ENCODE measurements at places on chromosomes 6 and 20. TPM values are rescaled to one million over a fixed set of nuclear protein-coding genes. Genes with fewer than 3 reads are reported as not detected.

DNA sequence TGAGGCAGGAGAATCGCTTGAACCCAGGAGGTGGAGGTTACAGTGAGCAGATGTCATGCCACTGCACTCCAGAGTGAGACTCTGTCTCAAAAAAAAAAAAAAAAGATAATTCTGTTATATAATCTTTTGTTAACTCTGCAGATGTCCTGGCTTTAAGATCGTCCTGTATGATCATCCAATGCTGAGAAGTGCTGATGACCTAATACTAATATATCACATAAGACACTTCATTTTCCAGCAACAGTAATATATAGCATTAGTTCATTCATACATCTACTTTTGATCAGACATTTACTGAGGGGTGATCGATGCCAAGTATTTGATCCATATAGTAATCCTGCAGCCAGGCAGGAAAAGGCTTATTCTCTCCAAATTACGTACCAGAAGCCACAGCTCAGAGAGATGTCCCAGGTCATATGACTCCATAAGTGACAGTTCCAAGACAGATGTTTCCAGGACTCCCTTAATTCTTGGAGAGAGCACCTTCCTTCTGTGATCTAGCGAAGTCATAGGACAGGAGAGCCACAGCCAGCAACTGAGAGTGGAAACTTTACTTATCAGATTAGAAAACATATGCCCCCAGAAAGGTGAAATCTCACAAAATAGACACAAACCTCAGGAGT is 60.7 kb downstream of the SHLD1 start:
- DNase-seq: no peak

Gene TSPYL1
- 80.1 TPM for total RNA-seq

DNA sequence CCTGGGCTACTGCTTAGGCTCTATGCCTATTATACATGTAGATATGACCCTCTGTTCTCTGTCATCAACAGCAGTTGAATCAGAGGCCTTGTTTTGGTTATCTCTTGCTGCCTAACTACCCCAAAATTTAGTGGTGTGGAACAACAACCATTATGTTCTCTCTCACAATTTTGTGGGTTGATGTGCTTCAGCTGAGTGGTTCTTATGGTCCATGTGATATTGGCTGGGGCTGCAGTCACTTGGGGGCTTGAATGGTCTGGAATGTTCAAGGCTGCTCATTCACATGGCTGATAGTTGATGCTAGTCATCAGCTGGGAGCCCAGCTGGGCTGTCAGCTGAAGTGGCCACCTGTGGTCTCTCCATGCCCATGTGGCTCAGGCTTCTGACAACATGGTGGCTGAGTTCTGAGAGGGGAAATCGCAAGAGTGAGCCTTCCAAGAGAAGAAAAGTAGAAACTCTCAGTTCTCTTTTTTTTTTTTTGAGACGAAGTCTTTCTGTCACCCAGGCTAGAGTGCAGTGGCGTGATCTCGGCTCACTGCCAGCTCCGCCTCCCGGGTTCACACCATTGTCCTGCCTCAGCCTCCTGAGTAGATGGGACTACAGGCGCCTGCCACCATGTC is 47.8 kb downstream of the SHLD1 start:
- no peak for DNase-seq

Gene GGT7
- total RNA-seq: 20.5 TPM

Gene HLA-DOB
- 0.64 TPM for total RNA-seq

- DNase-seq: no peak
Measured at GRCh38 chr6:37983720-37984501, 164.4 kb downstream of the ZFAND3 start.

Gene C6orf52
- total RNA-seq: not detected

DNA sequence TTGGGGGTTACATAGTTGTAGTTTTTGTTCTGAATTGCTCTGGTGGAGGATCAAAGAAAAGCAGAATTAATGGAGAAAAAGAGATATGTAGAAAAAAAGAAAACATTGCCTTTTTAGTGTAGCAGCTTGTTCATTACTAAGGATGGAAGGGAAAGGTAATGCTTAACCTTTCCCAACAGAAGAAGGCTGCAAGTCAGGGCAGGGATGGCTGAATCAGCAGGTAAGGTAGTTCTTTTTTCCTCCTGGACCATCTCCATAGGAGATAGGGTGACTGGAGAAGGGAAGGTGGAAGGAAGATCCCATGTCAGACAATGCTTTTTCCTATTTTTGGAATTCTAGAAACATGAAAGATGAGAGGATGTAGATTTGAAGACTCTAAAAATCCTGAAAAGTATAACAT is 79.4 kb upstream of the SUPT3H start:
- no peak for DNase-seq

Gene SALL4
- 0.09 TPM for total RNA-seq

DNA sequence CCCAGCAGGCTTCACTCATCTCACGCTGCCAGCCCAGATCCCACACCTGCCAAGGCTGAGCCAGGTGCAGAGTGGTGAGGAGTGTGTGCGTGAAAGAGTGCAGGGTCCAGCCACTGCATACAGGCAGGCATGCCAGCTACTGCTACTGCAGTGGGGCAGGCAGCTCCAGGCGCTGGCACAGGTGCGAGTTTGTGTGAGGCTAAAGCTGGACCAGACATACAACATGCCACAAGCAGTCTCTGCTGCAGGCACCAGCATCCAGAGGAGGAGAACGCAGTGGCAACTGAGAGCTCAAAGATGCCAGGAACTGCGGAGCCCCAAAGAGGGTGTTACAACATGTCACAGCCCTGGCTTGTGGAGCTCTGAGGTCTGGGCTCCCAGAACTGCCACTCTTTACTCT is 149.8 kb downstream of the EYS start:
- DNase-seq: no peak

- DNase-seq: no peak
Measured at GRCh38 chr20:57426271-57426689, 35.1 kb downstream of the RBM38 start.

Gene ATAT1
- 13.1 TPM for total RNA-seq

Gene CHRNA4
- not detected for total RNA-seq

DNA sequence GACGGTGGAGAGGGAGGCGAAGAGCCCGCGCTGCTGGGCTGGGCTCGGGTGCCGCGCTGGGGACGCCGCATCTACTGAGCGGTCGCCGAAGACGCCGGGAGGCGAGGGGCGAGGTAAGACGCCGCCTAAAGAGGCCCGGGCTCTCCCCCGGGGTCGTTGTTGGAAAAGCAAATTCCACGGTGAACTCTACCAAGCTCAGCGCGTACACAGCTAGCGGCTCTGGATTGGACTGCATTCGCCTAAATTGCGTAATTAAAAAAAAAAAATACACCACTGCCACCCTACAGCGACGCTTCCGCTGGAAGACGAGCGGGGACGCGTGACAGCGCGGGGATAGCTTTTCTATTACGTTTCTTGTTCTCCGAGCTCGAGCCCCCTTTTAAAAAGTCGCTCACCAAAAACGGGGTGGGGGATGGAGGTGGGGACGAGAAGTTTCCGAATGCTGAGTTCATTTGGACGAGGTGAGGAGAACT is 92.0 kb upstream of the PRDM1 start:
- DNase-seq: no peak

GRCh38 chr6:71371559-71371958 is 82.9 kb downstream of the OGFRL1 start:
- DNase-seq: no peak

- no peak for DNase-seq
Measured at GRCh38 chr6:128168244-128168643, 267.4 kb upstream of the THEMIS start.

Gene LPIN3
- 45.5 TPM for total RNA-seq
